CD4-positive, CD25-positive, alpha-beta regulatory T cell (primary cell): ENCODE measurements at places on chromosomes 3 and 15. TPM values are rescaled to one million over a fixed set of nuclear protein-coding genes. Genes with fewer than 3 reads are reported as not detected.

CCDC39 gene
- polyA plus RNA-seq, result not detected

OR5K2 gene
- polyA plus RNA-seq, result not detected

TAGLN3 gene
- not detected for polyA plus RNA-seq

ROBO1 gene
- not detected for polyA plus RNA-seq

SLC12A8 gene
- not detected for polyA plus RNA-seq

MESP2 gene
- polyA plus RNA-seq, result not detected

PPM1L gene
- polyA plus RNA-seq, result 0.56 TPM

EEF1AKMT4 gene
- 7.5 TPM for polyA plus RNA-seq

TEX264 gene
- 133 TPM for polyA plus RNA-seq

FANCD2OS gene
- not detected for polyA plus RNA-seq

SLC9C1 gene
- not detected for polyA plus RNA-seq

TRMT10C gene
- 44.7 TPM for polyA plus RNA-seq

POMGNT2 gene
- polyA plus RNA-seq, result 5.3 TPM

ADAMTS17 gene
- polyA plus RNA-seq, result not detected

ANKRD34C gene
- polyA plus RNA-seq, result not detected

ATP13A5 gene
- not detected for polyA plus RNA-seq

ZNF660 gene
- polyA plus RNA-seq, result 0.83 TPM

C3orf52 gene
- 0.13 TPM for polyA plus RNA-seq

HTR3C gene
- polyA plus RNA-seq, result not detected

TRPM1 gene
- polyA plus RNA-seq, result not detected

PAQR5 gene
- polyA plus RNA-seq, result not detected

SLC12A1 gene
- polyA plus RNA-seq, result not detected
